ENCODE measurements at places on chromosomes 16 and 17.

DNA sequence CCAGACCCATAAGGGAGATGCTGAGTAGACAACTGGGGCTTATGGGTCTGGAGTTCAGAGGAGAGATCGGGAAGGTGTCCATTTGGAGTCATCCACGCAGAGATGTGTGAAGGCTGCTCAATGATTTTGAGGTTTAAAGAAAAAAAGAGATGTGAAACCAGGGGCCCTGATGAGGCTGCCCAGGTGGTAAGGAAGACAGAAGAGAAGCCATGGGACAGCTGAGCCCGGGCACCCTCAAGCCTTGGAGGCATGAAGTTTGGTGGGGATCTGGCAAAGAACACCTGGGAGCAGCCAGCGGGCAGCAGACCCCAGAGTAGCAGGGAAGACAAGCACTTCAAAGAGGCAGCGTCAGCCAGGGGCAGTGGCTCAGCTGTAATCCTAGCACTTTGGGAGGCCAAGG is 20.8 kb upstream of the MYO15B start:
- no peak for DNase-seq

- no peak for DNase-seq
Measured at GRCh38 chr16:68993885-68994284, 111.6 kb upstream of the HAS3 start.

DNA sequence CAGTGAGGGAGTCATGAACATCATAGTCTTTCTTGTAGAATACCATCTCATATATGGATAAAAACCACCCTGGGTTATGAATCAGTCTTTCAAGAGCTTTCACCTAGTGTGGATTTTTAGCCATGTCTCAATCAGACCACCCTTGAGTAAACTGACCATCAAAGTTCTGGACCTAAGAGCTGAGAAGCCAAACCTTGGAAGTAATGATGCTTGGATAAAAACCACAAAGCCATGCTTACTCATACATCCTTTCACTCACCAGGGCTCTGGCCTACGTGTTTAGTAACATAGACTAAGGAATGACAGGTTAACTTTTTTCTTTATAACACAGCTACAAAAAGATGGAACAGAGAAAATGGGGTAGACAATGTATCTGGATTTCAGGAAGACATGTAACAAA is 167.2 kb downstream of the STX8 start:
- DNase-seq: no peak

DNA sequence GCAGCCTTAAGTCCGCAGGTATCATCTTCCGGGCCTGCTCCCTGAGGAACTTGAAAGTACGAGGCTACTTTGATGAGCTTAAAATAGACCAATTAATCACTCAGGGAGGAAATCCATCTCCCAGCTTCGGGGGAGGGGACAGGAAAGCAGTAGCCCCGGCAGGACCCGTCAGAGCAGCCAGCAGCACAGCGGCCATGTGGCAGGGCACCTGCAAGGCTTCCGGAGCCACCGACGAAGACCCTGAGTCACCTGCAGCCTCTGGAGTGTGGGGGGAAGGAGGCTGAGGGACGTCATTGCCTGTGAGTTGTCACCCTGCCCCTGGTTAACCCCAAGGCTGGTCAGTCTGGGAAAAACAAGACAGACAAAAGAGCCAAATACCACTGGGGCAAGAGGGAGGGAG is 4.4 kb upstream of the CYB561 start:
- no peak for DNase-seq

GRCh38 chr17:77370586-77370985 is 229.8 kb downstream of the SEC14L1 start:
- DNase-seq: no peak

GRCh38 chr16:24540602-24541210 is 1.3 kb downstream of the RBBP6 start:
- DNase-seq: no peak

DNA sequence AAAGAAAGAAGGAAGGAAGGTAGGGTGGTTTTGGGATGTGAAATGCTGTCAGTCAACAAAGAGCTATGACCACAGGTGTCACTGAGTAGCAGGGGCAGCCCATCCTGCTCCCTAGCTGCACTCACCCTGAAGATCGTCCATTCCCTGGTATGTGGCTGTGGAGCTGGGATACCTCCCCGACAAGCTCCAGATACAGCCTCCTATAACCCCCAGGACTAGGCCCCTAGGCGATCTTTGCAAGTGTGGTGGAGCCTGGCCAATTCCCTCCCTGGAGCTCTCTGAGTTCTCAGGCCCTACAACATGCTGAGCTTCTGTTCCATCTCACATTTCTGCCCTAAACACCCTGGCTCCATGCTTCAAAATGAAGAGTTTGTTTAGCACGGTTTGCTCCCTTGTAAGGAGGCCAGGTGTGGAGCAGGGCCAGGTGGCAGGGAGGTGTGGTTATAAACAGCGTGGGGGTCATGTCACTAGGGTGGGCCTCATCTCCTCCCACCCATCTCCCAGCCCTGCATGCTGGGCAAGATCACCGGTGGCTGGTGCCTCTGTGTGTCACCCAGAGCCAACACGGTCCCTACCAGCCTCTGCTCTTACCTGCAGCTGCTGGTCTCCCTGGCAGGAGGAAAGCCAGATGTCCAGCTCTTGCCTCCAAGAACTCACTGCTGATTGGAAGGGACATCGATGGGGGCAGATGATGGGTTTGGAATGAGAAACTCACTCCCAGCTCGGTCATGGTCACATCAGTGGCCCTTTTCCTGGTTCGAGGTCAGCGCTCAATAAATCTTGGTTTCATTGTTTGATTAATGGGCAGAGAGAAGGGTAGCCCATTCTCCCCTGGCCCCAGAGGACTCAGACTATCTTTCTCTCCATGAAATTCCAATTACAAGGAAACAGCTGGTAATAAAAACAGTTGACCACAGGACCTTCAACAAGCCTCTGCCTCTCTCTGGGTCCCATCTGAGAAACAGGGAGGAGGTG is 511.0 kb upstream of the CDH5 start:
- no peak for DNase-seq

DNA sequence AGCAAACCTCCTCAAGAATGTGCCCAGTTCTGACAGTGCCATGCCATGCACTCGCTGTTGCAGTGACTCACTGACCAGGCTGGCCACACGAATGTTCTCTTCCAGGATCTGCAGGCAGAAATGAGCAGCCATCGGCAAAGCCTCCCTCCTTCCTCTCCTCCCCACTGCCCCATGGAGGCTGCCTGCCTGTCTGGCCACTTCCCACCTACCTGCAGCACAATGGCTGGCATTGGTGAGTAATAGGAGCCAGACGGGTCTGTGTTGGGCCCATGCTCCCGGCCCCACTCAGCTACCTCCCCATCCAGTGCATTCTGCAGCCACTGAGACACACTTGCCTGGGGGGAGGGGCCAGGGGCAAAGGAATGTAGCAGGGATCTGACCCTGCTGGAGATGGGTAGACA is 2.8 kb upstream of the MATCAP1 start:
- no peak for DNase-seq

- no peak for DNase-seq
Measured at GRCh38 chr17:61833536-61834193, 29.7 kb downstream of the BRIP1 start.

GRCh38 chr16:85120006-85120340 is 7.7 kb upstream of the CIBAR2 start:
- DNase-seq: no peak

DNA sequence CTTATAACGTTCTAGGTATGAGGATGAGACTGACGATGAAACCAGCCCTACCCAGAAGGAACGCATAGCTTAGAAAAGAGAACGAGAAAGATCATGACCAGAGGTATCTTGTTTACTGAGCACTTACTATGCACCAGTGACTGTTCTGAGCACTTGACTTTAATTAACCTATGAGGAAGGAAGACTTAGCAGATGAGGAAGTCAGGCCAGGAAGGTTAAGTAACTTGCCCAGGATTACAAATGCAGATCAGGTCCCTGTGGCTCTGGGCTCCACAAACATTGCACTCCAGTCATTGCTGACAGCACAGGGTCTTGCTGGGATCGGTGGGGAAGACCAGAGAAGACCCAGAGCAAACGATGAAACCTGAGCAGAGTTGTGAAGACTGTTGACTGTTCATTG is 7.1 kb downstream of the KRT13 start:
- DNase-seq: no peak

GRCh38 chr17:82105882-82106687 is 8.0 kb upstream of the FASN start:
- DNase-seq: peak; percentile 31

GRCh38 chr17:71486261-71486660 is 634.6 kb upstream of the SOX9 start:
- no peak for DNase-seq

DNA sequence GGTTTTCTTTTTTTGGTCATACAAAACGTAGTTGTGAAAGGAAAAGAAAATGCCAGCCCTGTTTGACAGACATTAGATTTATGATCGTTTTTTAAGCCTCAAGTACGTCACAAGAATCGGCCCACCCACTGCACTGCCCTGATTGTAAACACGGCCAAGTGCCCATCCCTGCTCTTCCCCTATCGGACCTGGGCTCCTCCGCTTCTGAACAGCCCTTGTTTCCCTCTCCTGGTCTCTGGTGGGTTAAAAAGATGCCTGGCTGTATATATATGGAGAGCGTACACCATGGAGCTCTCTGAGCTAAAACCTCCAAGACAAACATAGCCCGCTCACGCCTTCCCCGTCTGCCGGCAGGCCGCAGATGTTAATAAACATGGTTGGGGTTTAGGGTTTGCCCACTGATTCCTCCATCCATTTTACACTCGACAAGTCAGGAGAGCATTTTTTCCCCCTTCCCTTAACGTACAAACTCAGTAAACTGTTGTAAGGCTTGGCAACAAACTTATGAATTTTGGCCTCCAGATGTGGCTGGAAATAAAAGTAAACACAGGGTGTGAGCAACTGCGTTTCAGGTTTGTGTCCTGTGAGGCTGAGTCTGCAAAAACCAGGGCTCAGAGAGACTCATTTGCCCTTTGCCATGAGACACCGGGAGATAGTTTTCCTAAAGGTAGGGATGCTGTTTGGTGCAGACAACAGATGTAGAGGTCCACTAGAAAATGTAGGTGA is 325.9 kb downstream of the SOX9 start:
- DNase-seq: no peak

DNA sequence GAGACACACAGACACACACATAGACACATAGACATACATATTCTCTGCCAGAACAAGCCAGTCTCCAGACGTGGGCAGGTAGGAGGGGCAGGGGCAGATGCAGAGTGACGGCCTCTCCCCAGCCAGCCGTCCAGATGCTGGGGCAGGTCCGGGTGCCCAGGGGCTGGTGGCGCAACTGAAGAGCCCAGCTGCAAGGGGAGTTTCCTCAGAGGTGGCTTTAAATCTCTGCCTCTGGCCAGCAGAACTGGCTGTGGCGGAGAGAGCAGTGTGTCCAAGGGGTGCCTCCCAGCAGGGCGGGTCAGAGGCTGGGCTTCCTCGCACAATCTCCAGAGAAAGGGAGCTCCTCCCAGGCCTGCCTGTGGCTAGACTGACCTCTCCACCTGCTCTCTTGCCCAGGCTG is 9.4 kb upstream of the GCGR start:
- DNase-seq: no peak

DNA sequence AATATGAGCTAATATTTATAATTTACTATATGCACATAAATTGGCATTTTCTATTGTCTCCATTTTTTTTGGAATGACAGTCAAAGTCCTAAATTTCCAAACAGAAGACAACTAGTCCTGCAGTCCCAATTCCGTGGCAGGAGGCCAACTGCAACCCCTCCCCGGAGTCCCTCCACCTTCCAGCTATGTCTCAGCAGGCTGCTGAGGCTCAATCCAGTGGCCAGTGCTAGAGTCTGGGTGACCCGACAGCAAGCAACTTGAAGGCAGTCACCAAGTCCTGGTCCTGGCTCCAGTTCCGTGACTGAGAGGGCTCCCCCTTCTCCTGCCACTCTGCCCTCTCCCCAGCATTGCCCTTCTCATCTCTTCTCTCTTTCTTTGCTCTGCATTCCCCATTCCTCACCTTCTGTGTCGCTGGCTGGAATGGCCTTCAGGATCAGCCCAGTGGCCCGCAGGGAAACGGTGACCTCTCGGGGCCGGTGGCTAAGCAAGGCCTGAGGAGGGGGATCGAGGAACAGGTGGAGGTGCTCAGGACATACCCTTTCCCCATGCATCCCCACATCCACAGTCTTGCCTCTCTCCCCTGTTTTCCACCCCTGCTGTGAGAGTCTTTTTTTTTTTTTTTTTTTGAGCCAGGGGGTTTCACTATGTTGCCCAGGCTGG is 22.4 kb upstream of the MFSD6L start:
- no peak for DNase-seq

- DNase-seq: no peak
Measured at GRCh38 chr16:49189286-49189685, 92.4 kb downstream of the CBLN1 start.

DNA sequence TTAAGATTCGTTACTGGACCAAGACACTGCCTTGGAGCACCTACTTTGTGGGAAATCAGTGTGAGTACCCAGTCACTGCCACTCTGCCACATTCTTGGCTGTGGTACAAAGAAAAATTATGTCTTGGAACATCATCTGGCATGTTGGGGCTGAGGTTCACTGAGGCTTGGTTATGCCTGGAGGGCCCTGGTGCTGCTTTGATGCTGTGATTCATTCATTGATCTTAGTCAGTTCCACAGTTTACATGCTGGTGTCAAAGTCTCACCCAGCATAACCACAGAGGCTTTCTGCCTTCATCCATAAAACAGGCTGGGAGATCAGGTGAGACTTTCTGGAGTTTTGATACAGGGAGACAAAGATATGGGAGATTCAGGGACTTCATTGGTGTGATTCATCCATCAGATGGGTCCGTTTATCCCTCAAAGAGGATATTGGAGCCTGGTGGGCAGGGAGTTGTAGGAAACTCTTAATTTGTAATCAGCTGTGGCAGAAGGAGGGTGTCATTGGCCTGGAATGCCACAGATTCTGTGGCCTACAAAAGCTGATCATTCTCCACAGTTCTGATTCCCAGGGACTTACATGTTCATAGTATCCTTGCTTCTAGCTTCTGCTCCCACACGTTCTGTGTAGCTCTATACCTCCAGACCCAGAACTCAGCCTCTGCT is 322.5 kb downstream of the PMP22 start:
- DNase-seq: no peak

- no peak for DNase-seq
Measured at GRCh38 chr17:22242472-22242871, 550.1 kb downstream of the KCNJ18 start.

DNA sequence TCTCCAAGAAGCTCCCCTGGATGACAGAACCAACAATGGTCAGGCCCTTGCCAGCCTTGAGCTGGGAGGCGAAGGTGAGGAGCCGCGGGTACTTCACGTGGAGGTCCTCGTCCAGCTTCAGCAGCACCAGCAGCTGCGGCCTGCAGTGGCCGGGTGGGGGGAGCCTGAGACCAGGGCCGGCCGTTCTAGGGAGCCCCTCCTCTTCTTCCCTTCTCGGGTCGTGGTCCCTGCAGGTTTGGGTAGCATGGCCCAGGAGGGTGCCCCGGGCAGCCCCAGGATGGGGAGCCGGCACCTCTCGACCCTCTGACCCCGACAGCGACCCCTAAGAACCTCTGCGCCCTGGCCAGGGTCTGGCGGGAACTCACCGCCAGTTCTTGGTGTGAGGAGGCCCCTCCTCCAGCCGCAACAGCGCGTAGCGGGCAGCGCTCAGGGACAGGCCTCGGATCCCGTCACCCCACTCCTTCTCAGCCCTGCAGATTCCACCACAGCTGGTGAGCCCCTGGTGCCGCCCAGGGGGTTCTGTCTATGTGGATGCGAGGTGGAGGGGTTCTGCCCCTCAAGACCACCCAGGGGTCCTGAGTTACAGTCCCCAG is 3.1 kb upstream of the LCAT start:
- DNase-seq: no peak

Data from stimulated activated CD8-positive, alpha-beta memory T cell treated with anti-CD3 and anti-CD28 coated beads, Interleukin-12 subunit alpha, Interleukin-12 subunit beta, amount 100 ng/mL, for 1 hour (primary cell).